NCI-H774 (cell line): ENCODE measurements at places on chromosomes 1 and 21.
A peak's percentile ranks its signal among the peaks of the same experiment; 100 is the strongest.

- DNase-seq: no peak
Observed at GRCh38 chr21:43909741-43910400, 44.8 kb downstream of the AGPAT3 start.

- no peak for DNase-seq
Observed at GRCh38 chr1:247077213-247077612, 1.4 kb downstream of the ZNF670 start.

DNA sequence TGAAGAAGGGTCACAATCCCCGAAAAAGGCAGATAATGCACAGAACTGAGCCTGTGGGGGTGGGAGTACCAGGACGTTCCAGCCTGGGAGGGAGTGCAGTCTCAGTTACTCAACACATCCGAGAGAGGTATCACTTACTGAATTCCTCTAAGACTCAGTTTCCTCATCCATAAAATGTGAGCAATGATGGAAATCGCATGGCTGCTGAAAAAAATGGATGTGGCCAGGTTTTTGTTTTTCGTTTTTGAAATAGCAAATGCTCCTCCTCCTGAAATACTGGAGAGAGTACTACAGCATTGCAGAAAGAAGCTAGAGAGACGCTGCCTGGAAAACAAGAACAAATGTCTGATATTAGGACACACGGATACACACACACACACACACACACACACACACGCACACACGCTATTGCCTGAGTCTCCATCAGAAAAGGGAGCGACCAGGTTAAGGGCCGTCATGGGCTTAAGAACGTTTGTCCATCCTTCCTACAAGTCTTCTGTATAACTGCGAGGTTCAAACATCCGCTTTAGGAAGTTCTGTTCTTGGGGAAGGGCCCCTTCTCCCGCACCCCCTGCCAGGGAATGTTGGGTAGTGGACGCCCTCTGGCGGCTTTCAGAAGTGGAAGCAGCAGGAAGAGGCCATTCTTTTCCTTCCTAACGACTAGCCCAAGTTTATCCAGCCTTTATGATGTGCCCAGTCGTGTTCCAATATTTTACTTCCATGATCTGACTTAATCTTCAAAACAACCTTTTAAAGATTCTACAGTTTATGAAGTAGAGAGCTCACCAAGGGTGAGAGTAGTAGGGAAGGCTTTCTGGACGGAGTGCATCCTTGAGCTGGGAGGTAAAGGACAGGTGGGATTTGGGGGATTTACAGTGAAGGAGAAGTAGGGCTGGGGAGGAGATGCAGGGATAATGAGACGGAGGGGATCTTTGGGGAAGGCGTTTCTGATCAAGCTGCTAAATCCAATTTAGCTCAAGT is 699 bp upstream of the NES start:
- peak; percentile 55 for DNase-seq

GRCh38 chr1:230231774-230232145 is 164.7 kb downstream of the GALNT2 start:
- peak; percentile 43 for DNase-seq

DNA sequence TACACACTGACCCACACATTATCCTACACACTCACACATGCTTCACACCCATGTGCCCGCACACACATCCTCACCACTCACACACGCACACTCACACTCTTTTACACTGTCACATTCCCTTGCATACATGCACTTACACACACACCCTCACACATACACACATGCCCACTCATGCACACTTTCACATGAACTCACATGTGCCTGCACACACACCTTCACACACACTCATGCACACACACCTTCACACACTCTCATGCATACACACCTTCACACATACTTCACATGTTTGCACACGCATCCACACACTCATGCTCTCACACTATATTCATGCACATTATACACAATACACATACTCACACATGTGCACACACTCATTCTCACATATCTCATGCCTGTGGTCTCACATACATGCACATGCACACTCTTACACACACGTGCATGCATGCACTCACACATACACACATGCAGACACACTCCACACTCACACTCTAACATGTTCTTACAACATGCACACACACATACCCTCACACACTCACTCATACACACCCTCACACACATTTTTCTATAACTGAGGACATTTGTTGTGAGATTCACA is 42.3 kb downstream of the RXRG start:
- no peak for DNase-seq

DNA sequence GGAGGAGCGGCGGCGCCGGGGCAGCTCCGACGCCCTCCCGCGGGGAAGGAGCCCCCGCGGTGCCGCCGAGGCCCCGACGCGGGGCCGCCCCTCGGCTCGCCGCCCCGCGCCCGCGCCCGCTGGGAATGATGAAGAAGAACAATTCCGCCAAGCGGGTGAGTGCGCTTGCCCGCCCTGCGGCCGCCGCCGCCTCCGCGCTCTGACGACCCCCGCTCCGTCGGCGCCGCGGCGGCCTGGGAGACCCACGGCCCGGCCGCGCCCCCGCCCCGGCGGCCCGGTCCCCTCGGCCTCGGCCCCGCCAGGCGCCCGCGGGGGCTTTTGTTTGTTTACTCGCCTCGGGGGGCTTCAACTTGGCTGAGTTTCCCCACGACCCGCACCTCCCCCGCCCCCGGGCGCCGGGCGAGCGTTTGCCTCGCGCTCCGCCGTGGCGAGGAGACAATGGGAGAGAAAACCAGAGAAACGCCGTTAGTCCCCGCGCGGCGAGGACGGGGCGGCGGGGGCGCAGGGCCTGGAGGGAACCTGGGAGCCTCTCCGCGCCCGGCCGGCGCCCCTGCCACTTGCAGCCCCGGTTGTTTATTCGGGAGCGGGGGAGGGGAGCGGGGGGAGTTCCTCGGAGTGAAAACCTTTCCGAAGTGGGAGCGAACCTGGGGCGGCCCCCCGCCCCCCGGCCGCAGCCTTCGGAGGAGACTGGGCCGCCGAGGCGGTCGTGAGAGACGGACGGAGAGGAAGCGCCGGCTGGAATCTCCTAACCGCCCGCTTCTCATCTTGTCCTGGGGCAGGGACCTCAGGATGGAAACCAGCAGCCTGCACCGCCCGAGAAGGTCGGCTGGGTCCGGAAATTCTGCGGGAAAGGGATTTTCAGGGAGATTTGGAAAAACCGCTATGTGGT is 661 bp downstream of the PLEKHO1 start:
- no peak for DNase-seq
